ENCODE measurements at places on chromosomes 16 and 17. TPM values are rescaled to one million over a fixed set of nuclear protein-coding genes. Genes with fewer than 3 reads are reported as not detected.

Gene PIRT
- total RNA-seq: not detected

Gene FN3K
- total RNA-seq: 30.5 TPM

GRCh38 chr17:65556910-65557348 is 4.5 kb downstream of the AXIN2 start:
- peak overlapping the region; percentile 15 for H3K27ac ChIP-seq
- no peaks in the 10 kb centered on the region for H3K36me3 ChIP-seq
- DNase-seq: no peak
- H3K27me3 ChIP-seq: peaks cover 25% of the 10 kb centered on the region
- peaks cover 26% of the 10 kb centered on the region for H3K4me1 ChIP-seq
- no peak overlapping the region for H3K4me3 ChIP-seq

DNA sequence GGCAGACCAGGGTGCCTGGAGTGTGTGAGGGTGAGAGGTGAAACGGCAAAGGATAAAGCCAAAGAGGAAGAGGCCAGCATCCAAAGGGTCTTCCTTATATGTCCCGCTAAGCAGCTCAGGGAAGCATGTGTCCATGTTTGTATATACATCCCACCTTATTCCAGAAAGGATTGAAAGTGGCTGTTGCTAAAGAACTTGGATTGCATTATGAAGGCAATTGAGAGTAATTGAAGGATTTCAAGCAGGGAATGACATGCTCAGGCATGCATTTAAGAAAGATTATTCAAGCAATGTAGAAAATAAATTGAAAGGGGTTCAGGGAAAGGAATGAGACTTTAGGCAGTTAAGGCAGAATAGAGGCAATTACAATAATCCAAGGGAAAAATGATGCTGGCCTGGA is 237.6 kb upstream of the SOX9 start:
- H3K27ac ChIP-seq: no peak overlapping the region
- no peaks in the 10 kb centered on the region for H3K36me3 ChIP-seq
- H3K27me3 ChIP-seq: no peaks in the 10 kb centered on the region
- H3K4me1 ChIP-seq: no peaks in the 10 kb centered on the region
- no peak for DNase-seq

DNA sequence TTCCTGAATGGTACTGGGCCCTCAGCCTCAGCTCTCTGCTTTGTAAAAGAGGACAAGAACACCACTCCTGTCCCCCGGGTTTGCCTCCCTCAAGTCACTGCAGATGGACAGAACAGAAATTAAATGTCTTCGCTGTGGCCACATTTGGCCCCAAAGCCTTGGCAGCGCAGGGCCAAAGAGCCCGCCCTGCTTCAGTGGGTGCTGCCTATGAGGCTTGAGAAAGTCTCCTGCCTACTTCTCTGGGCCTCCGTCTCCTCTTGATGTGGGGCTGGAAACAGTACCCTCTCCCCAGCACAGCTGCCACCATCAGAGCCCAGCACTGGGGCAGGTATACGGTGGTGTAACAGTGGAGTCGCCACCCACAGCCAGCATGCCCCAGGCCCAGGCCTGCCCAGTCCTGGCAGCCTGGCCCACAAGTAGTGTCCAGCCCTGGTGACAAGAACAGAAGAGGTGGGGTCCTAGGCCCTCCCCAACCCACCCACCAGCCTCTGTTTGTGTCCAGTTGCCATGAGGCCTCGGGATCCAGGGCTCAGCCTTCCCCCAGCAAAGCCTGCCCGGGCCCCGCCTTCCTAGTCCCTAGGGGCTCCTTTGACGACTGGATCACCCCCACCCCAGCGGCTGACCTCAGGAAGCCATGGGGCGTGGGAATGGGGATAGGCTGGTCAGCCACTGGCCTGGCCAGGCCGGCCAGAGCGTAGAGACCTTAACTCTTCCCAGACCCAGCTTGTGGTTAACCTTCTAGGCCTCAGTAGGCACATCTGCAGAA is 3.9 kb upstream of the TPPP3 start:
- no peak for DNase-seq
- no peaks in the 10 kb centered on the region for H3K27me3 ChIP-seq
- H3K36me3 ChIP-seq: no peaks in the 10 kb centered on the region

All from stomach (tissue), 19 donors.